Stimulated activated CD8-positive, alpha-beta memory T cell treated with anti-CD3 and anti-CD28 coated beads, Interleukin-4, amount 100 ng/mL, for 4 hours (primary cell): ENCODE measurements at places on chromosomes 5 and 9.

DNA sequence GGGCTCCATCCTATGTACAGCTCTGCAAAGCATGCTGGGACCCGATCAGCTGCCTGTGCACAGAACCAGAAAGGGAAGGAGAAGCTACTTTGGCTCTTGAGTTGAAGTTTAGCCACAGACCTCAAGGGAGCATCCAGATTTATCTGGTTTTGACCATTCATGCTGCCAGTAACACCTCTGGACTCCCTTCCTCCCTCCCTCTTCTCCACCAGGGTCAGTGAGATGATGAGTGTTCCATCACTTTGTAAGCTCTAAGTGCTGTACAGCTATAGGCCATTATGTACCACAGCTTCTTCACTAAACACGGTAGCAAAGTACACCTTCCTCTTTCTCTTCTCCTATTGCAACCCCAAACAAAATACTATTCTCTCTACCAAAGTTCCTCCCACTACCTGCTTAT is 77.9 kb downstream of the GLIS3 start:
- DNase-seq: no peak

DNA sequence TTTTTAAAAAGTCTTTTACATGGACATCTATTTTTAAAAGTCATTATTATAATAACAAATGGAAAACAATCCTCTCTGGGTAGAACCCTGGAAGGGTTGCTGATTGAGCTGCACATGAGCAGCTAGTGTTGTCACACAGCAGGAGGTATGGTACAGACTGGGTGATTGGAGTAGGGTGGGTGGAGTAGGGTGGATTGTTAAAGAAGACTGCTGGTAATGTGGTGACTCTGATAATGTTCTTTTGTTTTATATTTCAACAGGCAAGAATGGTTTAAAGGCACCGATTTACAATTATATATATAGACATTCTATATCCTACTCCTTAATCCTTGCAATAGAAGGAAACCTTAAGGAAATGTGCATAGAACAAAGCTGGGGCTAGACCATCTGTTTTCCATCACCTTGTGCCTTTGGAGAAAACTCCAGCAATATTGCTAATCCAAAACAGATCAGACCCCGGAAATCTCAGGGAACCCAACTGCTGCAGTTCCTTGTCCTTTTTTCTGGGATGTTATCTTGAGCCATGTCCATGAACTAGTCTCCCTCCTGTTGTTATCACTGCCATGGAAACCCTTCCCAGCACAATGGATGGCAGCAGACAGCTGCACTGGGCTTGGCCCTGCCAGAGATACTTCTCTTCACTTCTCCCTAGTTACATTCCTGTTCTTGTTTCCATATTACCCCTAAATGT is 129.7 kb downstream of the YIPF5 start:
- DNase-seq: no peak

GRCh38 chr5:112685931-112686330 is 51.8 kb upstream of the APC start:
- no peak for DNase-seq

DNA sequence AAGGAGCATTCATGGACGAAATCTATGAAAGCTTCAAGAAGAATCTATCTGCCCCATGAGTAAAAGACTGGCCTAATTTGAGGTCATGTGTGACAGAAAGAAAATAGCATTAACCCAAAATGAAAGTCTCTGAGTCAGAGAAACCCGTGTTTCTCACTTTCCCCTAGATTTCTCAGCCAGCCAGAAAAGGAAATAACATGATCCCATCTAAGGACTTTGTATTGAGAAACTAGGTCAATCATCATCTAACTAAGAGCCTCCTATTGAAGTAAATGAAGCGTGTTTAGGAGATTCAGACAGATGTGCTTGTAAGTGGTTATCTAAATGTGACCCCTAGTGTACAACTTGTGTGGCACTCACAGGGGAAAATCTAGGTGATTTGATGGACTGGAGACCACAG is 77.3 kb upstream of the ZNF366 start:
- no peak for DNase-seq

GRCh38 chr5:8288897-8289516 is 420.1 kb downstream of the MTRR start:
- DNase-seq: no peak

- no peak for DNase-seq
Observed at GRCh38 chr9:130780415-130780814, 54.6 kb upstream of the ABL1 start.

DNA sequence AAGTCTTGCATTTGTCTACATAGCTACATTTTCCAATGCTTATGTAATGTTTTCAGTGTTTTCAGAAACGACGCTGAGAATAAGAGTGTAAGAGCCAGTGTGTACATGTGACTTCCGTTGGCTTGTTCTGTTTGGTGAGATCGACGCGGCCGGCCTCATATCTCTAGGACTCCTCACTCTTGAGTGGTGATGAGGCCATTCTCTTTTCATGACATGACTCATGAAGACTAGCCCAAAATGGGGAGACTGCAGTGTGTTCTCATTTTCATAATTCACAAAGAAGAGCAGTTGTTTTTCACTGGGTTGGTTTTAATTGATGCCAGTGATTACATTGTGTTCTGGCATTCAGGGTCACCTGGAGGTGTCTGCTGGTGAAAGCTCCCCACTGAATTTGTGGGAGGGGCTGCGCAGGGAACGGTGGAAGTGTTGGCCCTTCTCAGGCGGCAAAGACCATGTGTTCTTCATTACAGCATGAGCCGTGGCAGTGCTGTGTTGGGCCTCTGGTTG is 131.5 kb upstream of the OTULINL start:
- DNase-seq: no peak

DNA sequence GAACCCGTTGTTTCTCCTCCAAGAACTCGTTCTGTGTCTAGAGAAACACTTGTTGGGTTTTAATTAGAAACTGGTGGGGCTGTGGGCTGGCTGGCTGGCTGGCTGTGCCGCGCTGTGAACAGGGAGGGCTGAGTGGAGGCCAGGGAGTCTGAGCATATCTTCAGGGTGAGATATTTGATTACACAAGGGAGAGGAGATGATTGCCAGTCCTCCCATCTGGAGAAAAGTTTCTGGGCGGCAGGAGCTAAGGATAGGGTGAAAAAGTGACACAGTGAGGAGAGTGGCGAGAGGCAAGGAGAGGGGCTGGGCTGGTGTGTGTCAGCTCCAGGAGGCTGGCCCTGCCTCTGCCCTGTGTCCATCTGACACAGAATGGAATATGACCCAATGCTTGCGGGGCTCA is 63.0 kb downstream of the GDNF start:
- DNase-seq: no peak

GRCh38 chr5:162288647-162289296 is 221.2 kb downstream of the GABRG2 start:
- DNase-seq: no peak
